GOT3 (cell line): ENCODE measurements at places on chromosomes 2 and 18.

GRCh38 chr2:135798762-135799161 lies 38.2 kb downstream of the LCT start:
- DNase-seq: no peak

DNA sequence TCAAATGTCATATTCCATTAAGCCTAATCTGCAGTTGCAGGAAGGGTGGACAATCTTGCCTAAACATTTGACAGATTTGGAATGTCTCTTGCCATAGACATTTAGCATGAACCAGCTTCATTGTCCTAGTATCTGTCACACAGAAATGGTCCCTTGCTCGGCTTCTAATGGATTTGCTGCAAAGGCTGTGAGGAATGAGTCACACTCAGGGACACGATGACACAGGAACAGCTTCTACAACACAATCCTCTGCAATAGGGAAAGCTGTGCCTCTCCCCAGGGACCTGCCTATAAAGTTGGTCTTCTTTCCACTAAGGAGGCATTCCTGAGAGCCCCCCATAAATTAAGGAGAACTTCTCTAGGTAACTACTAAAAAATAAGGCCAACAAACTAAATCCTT lies 155.1 kb upstream of the L3MBTL4 start:
- no peak for DNase-seq

- DNase-seq: no peak
Measured at GRCh38 chr2:237431837-237432236, 17.9 kb upstream of the COL6A3 start.

DNA sequence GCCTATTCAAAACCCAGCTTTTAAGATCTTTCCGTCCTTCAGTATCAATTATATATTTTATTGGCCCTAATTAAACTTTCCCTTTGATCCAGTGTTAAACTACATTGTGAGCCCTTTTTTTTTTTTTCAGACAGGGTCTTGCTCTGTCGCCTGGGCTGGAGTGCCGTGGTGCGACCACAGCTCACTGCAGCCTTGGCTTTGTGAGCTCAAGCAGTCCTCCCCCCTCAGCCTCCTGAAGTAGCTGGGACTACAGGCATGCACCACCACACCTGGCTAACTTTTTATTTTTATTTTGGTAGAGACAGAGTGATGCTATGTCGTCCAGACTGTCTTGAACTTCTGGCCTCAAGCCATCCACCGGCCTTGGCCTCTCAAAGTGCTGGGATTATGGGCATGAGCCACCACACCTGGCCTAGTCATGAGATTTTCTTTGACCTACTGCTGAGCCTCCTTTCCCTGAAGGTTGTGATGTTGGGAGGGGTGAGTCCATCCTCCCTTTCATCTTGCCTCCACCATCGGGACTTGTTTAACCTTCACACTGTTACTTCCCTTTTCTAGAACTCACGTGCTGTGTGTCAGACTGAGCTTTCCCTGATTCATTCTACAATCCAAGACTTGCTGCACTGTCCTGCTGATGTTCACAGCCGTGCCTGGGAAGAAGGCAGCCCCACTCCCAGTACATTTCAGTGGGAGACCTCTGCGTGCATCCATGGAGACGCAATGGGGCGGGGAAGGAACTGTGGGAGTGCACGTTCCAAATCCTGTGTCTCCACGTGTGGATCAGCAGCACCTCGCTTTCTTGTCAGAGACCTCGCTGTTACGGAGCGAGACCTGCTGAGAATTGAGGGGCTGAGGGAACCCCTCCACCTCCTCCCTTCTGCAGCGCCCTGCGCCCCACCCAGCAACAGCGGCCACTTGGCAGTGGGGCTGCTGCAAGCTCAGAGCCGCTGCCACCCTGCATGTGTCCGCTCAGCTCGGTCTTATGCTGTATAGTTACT lies 10.8 kb downstream of the OXER1 start:
- DNase-seq: no peak

GRCh38 chr18:45165176-45165713 lies 450.0 kb upstream of the SLC14A2 start:
- DNase-seq: no peak

GRCh38 chr18:78240627-78241252 lies 738.9 kb upstream of the SALL3 start:
- no peak for DNase-seq

DNA sequence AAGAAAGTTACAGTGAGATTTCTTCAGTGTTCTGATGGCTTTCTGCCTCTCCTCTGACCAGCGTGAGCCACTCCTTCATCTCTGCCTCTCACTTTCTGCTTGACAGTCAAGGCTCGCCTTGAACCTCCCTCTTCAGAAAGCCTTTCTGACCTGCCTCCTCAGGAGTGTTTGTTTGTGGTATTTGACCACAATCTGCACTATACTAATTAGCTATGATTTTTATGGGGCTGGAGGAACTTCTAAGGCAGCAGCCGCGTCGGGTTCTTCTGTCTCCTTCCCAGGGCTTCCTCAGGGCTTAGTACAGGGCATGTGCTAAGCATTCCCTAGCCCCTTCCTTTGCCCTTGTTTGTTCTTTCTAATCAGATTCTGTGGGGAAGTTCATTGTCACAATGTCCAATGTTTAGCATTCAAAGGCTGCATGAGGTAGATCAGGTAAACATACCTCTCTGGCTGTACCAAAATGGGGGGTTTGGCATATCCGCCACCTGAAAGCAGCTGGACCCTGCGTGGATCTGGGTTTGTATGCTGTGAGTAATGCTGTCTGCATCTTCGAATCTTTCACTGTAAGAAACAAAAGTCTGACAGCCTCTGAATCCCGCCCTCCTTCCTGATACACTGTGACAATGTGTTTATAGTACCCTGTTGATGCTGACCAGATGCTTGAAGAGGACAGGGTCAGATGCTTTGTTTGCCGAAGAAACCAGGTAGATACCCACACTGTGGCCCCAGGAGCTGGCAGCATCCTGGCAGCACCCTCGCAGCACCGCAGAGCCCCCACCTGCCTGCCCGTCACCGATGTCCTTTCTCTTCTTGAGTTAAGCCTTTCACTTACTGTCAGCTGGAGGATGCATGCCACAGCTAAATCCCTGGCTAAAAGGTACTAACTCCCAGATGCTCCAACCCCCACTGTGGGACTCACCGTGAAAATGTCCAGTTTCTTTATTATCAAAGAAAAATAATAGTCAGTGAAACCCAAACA lies 260.8 kb upstream of the HDAC4 start:
- DNase-seq: no peak

GRCh38 chr18:31990823-31991222 lies 27.8 kb upstream of the RNF125 start:
- DNase-seq: no peak

GRCh38 chr18:4453874-4454536 lies 1.1 kb downstream of the DLGAP1 start:
- DNase-seq: no peak
